ENCODE measurements at places on chromosomes 7 and 10.

DNA sequence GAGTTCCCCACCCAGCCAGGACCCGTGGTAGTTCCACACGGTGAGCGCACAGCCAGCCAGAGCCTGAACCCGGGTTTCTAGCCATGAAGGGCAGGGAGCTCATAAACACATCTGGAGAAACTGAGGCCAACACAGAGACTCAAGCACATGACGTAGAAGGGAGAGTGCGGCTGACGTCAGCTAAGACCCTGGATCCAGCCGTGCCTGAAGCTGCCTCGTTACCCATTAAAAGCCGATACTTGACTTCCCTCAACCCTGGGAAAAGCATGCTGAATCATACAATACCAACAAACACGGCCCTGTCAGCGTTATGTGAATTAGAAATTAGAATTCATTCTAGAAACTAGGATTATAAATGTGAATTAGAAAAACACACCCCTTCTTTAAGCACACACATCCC lies 65.2 kb upstream of the PDGFA start:
- no peak for DNase-seq

GRCh38 chr7:151168003-151168786 lies 701 bp upstream of the GBX1 start:
- DNase-seq, result peak; percentile 46

DNA sequence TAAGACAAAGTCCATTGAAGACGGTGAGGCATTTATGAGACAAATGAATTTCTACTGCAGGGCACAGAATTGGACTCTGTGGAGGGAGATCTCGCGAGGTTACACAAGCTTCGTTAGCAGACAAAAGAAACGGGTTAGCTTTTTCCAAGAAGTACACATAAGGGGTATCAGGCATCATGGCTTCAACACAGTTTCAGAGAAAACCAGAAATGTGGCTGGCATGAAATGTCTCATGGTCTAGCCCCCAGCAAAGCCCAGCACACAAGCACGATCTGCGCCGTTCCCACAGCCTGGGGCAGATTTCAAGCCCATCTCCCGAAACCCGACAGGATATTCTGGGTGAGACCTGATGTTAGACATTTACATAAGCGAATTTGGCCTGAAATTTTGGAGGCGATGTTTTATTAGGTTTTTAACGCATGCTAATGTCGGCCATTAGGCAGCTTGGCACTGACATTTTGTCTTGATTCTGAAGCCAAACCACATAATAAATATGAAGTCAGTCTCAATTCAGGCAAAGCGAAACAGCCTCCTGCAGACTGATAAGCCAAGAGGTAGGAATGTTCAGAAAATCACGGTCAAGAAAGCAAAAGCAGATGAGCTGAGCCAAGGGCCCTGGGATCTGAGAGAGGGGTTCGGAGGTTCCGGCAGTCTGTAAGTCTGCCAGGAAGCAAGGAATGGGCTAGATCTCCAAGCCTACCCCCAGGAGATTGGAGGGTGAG lies 240.5 kb downstream of the PRPF18 start:
- no peak for DNase-seq

GRCh38 chr7:117666689-117667088 lies 186.9 kb downstream of the CFTR start:
- DNase-seq, result no peak

GRCh38 chr10:62178568-62178967 lies 90.1 kb downstream of the RTKN2 start:
- no peak for DNase-seq

DNA sequence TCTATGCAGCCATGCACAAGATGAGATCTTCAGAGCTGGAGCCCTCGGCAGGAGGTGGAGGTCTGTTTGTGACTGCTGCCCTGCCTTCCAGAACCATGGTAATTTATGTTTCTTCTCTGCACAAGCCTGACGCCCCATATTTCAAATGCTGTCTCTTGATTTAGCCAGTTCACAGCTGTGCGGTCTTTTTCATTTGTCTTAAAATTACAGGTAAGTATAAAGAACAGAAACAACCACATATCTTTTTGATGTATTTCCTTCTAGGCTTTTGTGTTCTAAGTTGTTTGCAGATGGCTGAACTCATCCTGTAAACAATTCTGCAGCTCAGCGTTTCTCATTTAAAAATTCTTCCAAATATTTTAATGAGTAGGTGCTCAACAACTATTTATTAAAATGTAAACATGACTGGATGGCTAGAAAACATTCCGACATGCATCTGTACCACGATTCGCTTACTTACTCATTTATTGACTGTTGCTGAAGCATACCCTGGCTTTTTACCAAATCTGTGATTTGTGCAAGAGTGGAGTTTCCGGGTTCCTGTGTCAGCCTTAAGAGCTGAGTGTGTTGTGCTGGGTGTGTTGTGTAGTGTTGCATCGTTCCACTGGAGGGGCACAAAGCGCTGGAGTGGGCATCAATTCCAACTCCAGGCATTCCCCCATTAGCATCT lies 58.9 kb downstream of the PIP4K2A start:
- DNase-seq, result no peak

DNA sequence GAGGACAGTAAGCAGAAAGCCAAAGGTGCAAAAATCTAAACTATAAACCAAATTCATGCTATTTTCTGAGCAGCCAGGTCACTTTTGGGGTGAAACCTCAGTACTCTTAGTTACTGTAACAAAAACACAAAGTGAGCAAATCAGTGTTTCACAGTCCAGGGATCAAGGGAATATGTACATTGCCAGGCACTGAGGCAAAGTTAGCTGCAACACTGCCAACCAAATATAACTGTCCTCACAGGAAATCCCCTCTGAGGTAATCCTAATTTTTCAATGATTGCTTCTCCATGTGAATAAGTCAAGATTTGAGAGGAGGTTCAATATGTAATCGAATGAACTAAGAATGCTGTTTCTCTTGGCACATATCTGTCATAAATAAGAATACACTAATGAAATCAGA lies 229.7 kb downstream of the TSPAN12 start:
- no peak for DNase-seq

DNA sequence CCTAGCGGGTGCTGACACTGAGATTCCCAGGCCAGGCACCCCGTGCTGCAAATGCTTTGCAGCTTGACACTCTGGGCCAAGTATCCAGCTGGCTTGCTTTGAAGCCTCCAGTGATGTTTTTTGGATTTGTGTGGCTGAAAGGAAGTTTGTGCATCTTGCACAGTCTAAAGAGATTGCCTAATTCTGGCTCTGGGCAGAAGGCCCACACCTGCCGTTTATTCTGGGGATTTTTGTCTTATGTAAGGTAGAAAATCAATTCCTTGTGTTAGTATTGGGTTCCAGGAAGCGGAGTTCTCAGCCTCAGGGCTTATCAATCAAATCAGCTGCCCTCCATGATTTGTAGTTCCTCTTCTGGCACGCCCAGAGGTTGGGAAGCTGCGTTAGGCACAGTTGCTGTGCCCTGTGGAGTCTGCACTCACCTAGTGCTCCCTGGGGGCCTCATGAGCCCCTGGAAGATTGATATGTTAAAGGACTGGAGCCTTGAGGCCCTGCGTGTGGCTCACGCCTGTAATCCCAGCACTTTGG lies 8.4 kb upstream of the PURB start:
- no peak for DNase-seq

DNA sequence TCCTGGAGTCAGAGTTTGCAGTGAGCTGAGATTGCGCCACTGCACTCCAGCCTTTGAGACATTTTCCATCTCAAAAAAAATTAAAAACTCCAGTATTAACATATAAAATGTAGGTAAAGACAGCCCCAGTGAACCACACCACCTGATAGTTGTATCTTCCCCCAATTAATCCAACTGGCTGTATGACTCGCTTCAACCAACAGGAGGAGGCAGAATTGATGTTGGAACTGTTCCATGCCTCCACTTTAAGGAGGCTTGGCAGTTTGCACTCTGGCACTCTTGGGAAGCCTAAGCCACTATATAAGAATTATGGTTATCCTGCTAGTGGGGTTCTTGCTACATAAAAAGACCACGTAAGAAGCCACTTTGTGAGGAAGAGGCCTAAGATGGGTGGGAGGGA lies 72.7 kb downstream of the STK17A start:
- no peak for DNase-seq

DNA sequence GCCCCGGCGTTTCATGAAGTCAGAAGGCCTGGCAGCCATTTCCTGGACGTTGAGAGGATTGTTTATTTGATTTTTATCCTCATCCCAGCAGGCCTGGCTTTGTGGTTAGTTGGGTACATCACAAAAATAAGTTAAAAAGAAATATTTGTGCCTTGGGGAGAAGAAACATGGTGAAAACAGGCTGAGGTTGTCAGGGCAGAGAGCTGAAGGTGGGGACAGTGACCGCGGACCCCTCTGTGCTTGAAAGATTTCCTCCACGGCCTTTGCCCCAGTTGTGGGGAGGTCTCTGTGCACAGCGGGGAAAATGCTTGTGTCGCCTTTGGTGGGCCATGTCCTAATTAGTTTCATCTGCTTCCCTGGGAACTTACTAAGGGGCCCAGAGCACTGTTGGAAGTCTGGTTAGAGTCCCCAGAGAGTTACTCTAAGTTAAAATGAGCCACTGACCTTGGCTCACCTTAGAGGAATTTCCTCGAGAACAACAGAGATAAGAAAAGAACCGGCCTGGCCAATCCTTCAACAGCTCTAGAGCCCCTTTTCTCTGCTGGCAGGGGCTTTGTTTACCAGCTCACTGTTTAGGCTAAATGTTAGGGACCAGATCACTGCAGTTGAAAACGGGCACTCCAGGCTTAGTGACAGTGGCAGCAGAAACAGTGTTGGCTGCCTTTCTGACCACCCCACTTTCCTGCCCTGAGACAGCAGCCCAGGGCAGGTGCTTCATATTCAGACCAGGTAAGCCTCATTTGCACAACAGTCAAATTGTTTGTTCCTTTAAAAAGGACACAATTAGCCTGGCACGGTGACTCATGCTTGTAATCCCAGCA lies 37.9 kb downstream of the CRCP start:
- no peak for DNase-seq

GRCh38 chr7:70042533-70042932 lies 444.3 kb downstream of the AUTS2 start:
- DNase-seq, result no peak

GRCh38 chr7:129368389-129368986 lies 65.7 kb upstream of the STRIP2 start:
- no peak for DNase-seq

DNA sequence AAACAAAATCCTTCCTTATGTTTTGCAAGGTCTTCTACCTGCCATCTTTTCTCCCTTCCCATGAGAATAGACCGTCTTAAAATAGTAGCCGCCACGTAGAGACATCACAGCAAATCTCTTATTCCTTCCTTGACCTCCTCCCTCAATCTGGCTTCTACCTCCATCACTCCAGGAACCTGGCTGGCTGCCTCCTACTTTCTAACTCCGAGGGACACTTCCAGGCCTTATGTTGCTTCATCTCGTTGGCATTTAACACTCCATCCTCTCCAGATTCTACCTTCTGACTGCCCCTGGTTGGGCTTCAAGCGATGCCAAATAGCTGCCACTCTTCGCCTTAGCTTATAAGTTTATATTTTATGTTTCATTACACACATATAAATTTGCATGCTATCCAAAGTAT lies 26.4 kb upstream of the CALN1 start:
- no peak for DNase-seq

DNA sequence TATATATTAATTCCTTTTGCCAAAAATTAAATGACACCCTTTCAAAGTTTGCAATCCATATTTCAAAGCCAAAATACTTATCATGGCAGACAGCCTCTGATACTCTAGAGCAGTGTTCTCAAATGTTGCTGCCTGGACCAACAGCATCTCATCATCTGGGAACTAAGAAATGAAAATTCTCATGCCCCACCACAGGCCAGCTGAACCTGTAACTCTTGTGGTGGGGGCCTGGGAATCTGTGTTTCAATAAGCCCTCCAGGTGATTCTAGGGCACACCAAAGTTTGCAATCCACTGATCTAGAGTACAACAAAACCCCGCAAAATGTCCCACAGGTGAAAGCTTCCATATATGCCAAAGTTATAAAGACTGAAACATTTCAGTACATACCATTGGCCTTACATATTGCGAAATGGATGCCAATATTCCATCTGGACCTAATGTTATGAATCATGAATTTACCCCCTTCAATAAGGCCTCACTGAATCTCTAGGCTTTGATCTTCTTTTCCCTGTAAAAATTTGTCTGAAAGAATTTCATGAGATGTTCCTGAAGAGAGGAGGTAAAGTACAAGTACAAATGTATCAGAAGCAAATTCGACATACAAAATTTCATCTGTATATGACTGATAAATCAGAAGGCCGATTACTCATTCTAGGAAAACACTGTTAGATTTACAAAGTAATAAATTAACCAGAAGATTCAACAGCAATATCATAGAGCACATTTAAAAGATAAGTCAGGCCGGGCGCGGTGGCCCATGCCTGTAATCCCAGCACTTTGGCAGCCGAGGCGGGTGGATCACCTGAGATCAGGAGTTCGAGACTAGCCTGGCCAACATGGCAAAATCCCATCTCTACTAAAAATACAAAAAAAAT lies 25.3 kb upstream of the EPC1 start:
- no peak for DNase-seq

DNA sequence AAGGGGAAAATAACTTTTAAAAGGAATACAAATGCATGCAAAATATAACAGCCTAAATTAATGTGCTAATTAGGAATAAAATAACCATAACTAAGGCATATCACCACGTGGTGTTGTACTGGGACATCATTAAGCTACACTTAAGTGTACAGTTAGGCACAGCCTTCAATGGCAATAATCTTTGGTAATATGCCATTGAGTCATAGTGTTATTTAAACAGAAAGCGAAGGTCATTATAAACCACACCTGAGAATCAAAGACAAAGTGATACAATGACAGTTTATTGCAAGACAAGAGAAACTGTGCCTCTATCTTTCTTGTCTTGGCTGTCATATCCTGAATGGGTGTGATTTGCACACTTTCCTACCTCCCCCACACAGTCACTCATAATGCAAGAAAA lies 30.5 kb upstream of the AUTS2 start:
- DNase-seq, result no peak

- no peak for DNase-seq
Observed at GRCh38 chr10:43201545-43202131, 63.4 kb downstream of the CSGALNACT2 start.

DNA sequence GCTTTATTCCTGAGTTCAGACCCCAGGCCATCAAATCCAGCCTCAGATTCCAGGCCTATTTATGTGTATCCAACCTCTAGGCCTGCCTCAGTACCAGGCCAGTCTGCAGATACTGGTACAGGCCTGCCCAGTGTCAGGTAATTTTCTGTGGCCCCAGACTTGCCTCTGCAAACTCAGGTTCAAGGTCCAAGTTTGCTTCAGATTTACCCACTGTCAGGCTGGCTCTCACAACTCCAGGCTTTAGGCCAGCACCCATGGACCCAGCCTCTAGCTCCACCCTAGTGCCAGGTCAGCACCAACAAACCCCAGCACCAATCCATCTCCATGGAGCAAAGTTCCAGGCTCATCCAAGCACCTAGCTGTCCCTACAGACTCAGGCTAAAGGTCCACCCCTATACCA lies 169.7 kb downstream of the ITGB1 start:
- DNase-seq, result no peak

DNA sequence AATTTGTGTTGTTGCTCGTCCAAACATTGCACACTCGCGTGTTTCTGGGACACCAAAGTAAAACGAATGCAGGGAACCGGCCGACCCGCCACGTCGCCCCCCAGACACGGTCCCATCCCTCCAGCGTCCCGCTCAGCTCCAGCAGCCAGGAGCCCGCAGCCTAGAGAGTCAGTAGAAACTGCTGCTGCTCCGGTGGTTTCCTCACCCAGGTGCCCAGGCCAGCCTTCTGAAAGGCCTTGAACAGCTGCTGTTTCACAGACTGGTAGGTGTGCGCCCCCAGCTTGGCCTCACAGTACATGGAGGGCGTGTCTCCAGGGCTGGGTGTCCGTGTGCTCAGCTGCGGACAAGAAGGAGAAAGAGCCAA lies 126.8 kb downstream of the WDR37 start:
- no peak for DNase-seq

Data from transverse colon (tissue), 4 donors.